Smooth muscle cell of the umbilical artery (primary cell): ENCODE measurements at places on chromosomes 11 and 22. TPM values are rescaled to one million over a fixed set of nuclear protein-coding genes. Genes with fewer than 3 reads are reported as not detected.

Gene EHBP1L1
- 69.5 and 103 TPM in 2 replicates for total RNA-seq

Gene KDELR3
- total RNA-seq = 160 and 218 TPM in 2 replicates

Gene ZNHIT2
- total RNA-seq = 6.5 and 7.3 TPM in 2 replicates

Gene GLYAT
- not detected in 2 replicates for total RNA-seq

Gene TMPRSS6
- not detected in 2 replicates for total RNA-seq

Gene PATZ1
- 10.1 and 13.7 TPM in 2 replicates for total RNA-seq

Gene TMEM126B
- total RNA-seq = 52.2 and 63.0 TPM in 2 replicates

Gene OR51I1
- total RNA-seq = not detected in 2 replicates

Gene KRTAP5-2
- total RNA-seq = not detected in 2 replicates

Gene LAYN
- 34.4 and 42.8 TPM in 2 replicates for total RNA-seq

Gene OR5A2
- not detected in 2 replicates for total RNA-seq

Gene RTN4R
- 0.59 and 0.97 TPM in 2 replicates for total RNA-seq

Gene MAPK8IP2
- under 0.01 and 0.18 TPM in 2 replicates for total RNA-seq

Gene RIC3
- not detected in 2 replicates for total RNA-seq

Gene FBXO3
- 41.8 and 45.1 TPM in 2 replicates for total RNA-seq

Gene DNAJB7
- total RNA-seq = not detected in 2 replicates

Gene MS4A7
- not detected in 2 replicates for total RNA-seq

Gene SLCO2B1
- 0.30 and 0.88 TPM in 2 replicates for total RNA-seq

Gene CRYBA4
- total RNA-seq = not detected in 2 replicates

Gene KLHDC7B
- 1.1 and 24.1 TPM in 2 replicates for total RNA-seq

Gene OTOG
- not detected in 2 replicates for total RNA-seq
